Astrocyte (in vitro differentiated cells and primary cell): ENCODE measurements at places on chromosomes 3 and 15. TPM values are rescaled to one million over a fixed set of nuclear protein-coding genes. Genes with fewer than 3 reads are reported as not detected.

KCNMB3 gene
- total RNA-seq, result 0.75 and 1.7 TPM in 2 replicates

EFL1 gene
- total RNA-seq, result 13.6 and 13.7 TPM in 2 replicates

- no peaks in the 10 kb centered on the region for H3K27me3 ChIP-seq
- H3K36me3 ChIP-seq, result no peaks in the 10 kb centered on the region
- no peak overlapping the region for H3K27ac ChIP-seq
- H3K4me1 ChIP-seq, result no peaks in the 10 kb centered on the region
- DNase-seq, result no peak
Observed at GRCh38 chr3:133127381-133127780, 89.2 kb downstream of the TMEM108 start.

GRCh38 chr3:48215466-48215865 is 7.8 kb upstream of the CAMP start:
- peak; percentile 20 for DNase-seq
- H3K36me3 ChIP-seq, result no peaks in the 10 kb centered on the region
- peaks cover 15% of the 10 kb centered on the region for H3K27me3 ChIP-seq
- no peak overlapping the region for H3K27ac ChIP-seq
- no peaks in the 10 kb centered on the region for H3K4me1 ChIP-seq
- H3K4me3 ChIP-seq, result no peak overlapping the region

GRCh38 chr3:4591669-4592068 is 98.5 kb downstream of the ITPR1 start:
- no peaks in the 10 kb centered on the region for H3K27me3 ChIP-seq
- H3K4me1 ChIP-seq, result peaks cover 5% of the 10 kb centered on the region
- no peak overlapping the region for H3K27ac ChIP-seq
- no peak for DNase-seq

DNA sequence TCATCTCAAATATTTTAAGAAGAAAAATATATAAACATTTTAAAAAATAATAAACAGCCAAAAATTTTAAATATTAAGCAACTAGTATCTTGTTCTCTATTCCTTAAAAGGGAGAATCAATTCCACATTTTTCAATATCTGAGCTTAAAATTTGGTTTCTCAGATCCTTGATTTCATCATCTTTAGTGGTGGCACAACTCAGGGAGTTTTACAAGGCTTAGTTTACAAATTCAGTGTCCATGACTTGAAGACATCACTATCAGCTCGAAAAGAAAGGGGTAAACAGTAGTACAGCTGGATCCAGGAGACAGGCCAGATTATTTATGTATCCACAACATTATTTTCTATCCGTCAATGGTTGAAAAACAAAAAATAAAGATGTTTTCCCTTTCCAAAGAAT is 11.6 kb downstream of the IGF2BP2 start:
- peaks cover 31% of the 10 kb centered on the region for H3K4me1 ChIP-seq
- no peak overlapping the region for H3K4me3 ChIP-seq
- DNase-seq, result no peak
- peak overlapping the region; percentile 59 for H3K27ac ChIP-seq
